ENCODE measurements at places on chromosomes 2 and 18.

DNA sequence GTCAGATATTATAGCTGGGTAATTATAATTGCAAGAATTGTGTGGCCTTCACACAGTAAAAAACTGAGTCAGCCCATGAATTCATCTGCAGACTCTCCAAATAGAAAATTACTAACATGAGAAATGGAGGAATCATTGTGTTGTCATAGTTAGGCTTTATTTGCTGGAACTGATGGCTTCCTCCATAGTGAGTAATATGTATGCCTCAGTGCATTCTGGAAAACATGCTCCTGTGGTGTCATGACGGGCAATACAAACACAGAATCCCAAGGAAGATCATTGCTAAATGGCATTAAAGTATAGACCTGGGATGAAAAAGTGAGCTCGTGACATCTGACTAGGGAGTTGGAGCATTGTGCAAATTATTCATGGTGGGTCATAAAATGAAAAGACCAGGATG is 23.6 kb upstream of the NMS start:
- no peak for DNase-seq

DNA sequence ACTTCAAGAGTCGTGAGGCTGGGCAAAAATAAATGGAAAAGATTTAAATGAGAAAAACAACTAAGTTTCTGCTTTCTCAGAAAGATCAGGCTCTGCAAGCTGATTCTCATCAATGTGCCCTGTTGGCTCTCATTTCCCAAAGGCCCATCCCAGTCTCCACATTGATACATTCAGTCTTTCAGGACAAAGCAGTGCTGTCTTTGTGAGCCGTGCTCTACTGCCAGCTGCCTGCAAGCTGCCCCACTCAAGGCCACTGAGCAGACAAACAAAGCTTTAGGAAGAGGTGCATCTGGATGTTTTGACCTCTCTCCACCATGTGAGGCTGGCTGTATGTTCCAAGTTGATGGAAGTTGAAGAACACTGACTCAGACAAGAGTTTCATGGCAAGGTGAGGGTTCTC is 48.8 kb downstream of the FSHR start:
- no peak for DNase-seq

DNA sequence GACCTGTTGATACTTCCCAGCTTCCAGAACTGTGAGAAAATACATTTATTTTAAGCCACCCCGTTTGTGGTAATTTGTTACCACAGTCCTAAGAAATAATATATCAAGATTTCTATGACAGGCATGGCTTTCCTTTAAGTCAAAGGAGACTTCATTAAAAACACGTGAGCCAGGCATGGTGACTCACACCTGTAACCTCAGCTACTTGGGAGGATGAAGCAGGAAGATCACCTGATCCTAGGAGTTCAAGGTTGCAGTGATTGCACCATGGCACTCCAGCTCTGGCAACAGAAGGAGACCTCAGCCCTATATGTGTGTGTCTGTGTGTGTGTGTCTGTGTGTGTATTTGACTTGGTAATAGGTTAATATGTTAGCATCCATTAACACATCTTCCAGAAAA is 69.8 kb upstream of the SCN7A start:
- no peak for DNase-seq

- DNase-seq = peak; percentile 63
Observed at GRCh38 chr2:227238238-227239237, 74.1 kb downstream of the COL4A3 start.

DNA sequence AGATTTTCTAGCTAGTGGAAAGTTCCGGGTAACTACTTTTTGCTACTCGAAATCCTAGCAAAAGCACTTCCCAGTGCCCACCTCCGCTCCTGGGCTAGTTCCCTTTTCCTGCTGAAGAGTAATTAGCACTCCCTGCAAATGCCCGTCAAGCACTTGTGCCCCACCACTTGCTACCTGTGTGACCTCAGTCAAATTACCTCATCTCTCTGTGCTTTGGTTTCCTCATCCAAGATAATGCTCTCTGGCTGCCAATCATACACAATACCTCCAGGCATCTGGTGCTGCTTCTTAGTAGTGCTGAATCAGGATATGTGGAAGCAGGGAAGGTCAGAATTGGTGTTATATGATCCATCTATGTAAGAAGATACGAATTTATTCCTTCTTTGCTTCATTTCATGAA is 102.1 kb upstream of the CDCA7 start:
- no peak for DNase-seq

DNA sequence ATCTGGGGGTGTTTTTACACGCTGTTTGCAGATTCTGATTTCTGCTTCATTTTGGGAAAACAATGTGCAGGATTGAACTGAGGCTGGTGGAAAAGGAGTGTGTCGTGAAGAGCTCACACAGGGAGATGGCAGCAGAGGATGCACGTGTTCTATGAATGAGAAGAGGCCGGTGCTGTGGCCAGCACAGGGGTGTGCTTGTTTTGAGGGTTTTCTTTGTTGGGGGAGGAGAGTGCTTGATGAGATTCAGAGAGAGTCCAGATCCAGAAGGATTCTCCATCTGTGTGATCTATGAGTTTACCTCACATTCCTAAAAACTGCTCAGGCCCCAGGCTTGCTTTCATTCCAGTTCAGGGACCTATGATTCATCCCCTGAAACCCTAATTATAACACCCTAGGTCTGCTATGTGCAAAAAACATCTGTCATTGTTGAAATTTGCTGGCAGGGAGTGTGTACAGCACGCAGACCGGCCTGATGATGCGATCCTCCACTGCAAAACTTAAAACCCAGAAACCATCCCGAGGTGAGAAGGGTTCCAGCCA is 12.1 kb downstream of the TGFA start:
- no peak for DNase-seq

- no peak for DNase-seq
Observed at GRCh38 chr2:196276421-196276820, 105.0 kb upstream of the STK17B start.

DNA sequence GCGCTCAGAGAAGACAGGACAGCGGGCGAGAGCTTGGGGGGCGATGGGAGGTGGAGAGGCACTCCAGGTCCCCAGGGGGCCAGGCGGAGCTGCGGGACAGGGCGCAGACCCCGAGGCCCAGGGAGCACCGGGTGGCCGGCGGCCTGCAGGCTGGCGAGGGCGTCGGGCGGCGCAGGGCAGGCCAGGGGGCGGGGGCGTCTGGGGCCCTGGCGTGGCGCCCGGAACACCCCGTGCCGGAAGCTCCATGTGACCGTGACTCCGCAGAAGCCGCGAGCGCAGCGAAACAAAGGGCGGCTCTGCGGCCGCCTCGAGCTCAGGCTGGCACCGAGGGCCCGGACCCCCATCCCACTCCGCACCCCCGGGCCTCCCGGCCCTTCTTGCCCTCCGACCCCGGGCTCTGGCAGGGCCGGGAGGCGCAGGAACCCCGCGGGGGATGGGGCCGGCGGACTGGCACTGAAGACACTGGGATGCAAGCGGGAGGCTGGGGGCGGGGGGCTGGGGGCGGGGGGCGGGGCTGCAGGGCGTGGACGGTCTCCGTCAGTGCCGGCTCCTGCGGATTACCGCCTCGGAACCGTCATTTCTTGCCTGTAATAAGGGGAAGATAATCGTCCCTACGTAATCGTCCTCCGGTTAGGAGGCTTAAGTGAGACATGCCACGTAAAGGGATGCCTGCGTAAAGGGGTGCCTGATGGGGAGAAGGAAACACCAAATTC is 19.1 kb downstream of the SH2D6 start:
- peak; percentile 89 for DNase-seq

- DNase-seq = no peak
Observed at GRCh38 chr18:55907453-55908175, 319.6 kb upstream of the TCF4 start.

- no peak for DNase-seq
Observed at GRCh38 chr18:62242955-62243354, 55.9 kb downstream of the RELCH start.

GRCh38 chr2:136133586-136133985 is 15.6 kb upstream of the CXCR4 start:
- no peak for DNase-seq

DNA sequence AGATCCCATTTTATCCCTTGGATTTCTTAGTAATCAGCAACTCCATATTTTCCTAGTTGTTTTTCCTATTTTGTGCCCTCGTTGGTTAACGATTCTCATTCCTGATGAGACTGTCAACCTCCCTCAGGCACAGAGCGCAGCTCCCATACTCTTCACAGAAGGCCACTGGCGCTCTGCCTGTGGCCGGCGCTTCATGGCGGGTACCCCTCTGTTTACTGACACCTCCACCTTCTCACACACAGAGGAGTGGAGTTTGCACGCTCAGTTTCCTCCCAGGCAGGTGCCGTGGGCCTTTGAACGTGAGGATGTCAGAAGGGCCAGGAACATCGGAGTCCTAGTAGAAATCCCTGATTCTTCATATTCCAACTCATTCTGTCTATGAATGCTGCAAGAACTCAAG is 139.0 kb downstream of the MBP start:
- DNase-seq = no peak

DNA sequence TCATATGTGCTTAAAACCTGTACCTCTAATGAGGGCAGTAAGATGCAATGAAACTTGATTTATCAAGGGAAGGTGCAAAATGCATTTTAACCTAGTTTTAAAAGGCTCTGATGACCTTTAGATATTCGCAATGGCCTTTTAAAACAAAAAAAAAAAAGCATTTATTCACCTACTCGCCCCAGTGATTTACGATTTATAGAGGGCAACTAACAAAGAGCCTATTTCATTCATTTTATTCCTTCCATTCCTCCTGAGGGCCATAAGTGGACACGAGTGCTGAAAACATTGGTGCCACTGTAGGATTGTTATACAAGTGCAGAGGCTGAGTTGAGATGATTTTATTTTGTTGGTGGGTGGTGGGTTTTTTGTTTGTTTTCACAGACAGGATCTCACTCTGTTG is 48.1 kb downstream of the RNF152 start:
- no peak for DNase-seq

- no peak for DNase-seq
Observed at GRCh38 chr18:48828691-48829442, 121.9 kb downstream of the SMAD7 start.

DNA sequence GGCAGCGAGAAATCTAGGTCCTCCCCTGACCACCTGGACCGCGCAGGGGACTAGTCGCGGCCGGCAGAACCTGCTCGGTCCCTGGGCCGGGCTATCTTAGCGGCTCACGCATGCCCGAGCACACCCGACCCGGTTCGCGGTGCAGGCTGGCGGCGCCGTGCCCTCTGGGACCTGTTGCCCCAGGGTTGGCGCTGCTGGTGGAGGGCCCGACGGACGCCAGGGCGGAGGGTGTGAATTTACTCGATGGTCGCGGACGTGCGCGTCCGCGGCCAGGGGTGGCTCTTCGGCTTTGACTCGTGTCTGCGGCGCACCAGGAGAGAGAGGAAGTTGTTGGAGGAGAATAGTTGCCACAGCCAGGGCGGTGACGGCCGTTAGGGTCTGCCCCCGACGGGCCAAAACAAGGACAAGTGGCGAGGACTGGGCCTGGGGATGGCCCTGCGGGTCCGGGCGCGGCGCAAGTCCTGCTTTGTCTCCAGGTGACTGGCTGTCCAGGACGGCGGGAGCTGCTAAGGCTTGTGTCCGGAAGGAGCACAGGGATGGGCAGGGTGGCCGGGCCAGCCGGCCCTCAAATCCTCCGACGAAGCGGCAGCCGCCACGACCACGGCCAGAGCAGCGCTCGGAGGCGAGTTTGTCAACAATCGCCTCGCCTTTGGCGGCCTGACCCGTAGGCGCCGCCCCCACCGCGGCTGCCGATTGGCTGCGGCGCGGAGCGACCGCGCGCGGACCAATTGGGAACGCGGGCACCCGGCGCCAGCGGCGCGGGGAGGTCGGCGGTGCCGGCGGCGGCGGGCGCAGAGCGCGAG is 1.3 kb downstream of the BCL2L11 start:
- DNase-seq = peak; percentile 89

DNA sequence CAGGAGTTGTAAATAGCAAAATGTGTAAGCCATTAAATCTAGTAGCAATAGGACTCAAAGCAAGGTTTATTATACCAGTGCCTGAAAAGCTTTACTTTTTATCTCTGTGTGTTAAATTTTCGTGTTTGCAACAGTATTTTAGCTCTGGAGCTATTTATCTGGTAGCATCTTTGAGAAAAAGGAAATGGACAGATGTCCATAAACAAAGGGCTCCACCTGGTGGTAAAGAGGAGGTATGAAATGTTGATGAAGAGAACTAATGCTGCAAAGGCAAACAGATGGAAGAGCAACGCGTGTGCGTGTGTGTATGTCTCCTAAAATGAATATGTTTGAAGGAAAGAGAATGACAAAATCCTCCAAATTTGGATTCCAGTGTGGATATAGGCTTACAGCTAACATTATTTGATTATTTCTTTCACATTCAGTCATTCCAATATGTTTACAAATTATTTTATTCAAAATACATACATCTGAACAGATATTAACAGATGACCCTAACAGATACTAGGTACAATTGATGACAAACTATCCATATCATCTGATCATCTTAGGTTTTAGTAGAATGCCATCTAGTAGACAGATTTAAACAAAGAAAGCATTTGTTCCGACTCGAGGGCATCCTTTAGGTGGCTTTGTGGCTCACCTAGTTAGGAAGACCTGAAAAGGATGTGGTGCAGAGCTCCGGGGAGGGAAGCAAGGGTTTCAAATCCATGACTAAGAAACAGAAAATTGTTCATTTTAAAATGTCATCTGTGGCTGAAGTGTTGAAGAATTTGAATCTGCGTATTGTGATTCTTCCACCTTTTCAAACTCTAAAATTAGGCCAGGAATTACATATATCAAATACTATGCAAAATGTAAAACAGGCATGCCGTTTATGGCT is 383.3 kb downstream of the MTX2 start:
- peak; percentile 51 for DNase-seq

- DNase-seq = peak; percentile 56
Observed at GRCh38 chr2:143607231-143608062, 478.2 kb downstream of the ARHGAP15 start.

DNA sequence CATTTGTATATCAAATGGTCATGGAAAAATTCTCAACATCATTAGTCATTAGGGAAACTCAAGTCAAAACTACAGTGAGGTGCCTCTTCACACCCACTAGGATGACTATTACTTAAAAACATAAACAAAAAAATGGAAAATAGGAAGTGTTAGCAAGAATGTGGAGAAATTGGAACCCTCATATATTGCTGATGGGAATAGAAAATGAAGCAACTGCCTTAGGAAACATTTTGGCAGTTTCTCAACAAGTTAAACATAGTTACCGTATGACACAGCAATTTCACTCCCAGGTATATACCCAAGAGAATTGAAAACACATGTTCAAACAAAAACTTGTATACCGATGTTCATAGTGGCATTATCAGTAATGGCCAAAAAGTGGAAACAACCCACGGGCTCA is 18.1 kb upstream of the CYP26B1 start:
- no peak for DNase-seq

DNA sequence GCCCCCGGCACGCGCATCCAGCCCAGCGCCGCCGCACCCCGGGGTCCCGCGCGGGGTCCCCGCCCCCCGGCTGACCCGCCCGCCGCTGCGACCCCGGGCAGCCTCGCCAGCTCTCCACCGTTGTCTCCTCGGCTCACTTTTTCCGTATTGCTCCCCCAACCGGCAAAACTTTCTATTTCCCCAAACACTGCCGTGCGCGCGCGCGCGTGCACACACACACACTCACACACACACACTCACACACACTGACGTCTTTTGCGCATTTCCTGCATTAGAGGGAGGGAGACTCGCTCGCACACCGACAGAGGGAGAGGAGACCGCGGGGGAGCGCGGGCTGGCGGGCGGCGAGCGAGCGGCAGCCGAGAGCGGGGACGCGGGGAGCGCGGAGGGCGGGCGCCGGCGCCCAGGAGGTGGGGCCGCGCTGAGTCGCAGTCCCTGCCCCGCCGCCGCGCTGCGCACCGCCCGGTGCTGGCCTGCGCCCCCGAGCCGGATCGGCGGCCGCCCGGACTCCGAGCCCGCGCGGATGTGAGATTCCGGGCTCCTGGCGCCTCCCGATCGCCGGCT is 542 bp upstream of the PRKCE start:
- peak; percentile 87 for DNase-seq

- DNase-seq = no peak
Observed at GRCh38 chr2:159553727-159554126, 62.6 kb downstream of the BAZ2B start.

- DNase-seq = no peak
Observed at GRCh38 chr18:48708807-48709206, 170.0 kb downstream of the CTIF start.

All from iPS-NIHi11 (cell line).